Left renal pelvis (tissue), 4 donors: ENCODE measurements at places on chromosomes 5 and 9. TPM values are rescaled to one million over a fixed set of nuclear protein-coding genes. Genes with fewer than 3 reads are reported as not detected.

S1PR3 gene
- polyA plus RNA-seq, result 54.9 TPM

CCNI2 gene
- polyA plus RNA-seq, result 3.5 TPM

GRCh38 chr5:78002690-78003089, 226.6 kb upstream of the TBCA start:
- DNase-seq, result no peak

PRRT1B gene
- polyA plus RNA-seq, result 0.57 TPM

DNA sequence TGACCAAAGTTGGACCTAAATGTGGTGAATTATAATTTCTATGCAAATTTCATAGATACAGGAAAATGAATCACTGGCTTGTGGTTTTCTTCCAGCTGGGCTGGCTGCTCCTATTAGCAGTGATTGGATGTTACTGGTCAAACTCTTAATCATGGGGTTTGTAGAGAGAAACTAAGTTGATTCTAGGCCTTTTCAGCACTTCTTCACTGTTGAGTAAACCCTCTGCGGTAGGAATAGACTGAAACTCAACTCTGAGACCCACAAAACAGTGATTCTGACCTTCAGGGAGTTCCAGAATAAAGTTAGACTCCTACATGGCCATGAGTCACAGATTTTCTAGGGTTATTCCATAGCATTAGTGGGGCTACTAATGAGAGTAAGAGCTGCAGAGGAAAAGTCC, 47.9 kb upstream of the FKTN start:
- no peak for DNase-seq
